ENCODE measurements at places on chromosomes 12 and 14.

- no peak for DNase-seq
Measured at GRCh38 chr12:31274520-31275300, 51.2 kb downstream of the SINHCAF start.

GRCh38 chr12:120200364-120200800, 529 bp downstream of the RPLP0 start:
- no peak for DNase-seq

GRCh38 chr12:1469070-1469469, 125.3 kb downstream of the FBXL14 start:
- DNase-seq: no peak

DNA sequence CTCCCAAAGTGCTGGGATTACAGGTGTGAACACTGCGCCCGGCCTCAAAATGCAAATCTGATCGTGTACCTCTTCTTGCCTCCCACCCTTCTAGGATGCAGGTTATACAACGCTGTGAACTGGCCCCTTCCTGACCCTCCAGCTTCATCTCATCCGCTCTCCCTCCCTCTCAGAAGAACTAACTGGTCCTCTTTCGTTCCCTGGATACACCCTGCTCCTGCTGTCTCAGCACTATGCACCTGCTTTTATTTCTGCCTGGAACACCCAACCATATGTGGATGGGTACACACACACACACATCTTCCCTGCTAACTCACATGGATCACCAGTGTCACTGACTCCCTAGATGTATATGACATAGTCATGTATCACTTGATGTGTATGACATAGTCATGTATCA, 56.1 kb upstream of the VASH1 start:
- no peak for DNase-seq

DNA sequence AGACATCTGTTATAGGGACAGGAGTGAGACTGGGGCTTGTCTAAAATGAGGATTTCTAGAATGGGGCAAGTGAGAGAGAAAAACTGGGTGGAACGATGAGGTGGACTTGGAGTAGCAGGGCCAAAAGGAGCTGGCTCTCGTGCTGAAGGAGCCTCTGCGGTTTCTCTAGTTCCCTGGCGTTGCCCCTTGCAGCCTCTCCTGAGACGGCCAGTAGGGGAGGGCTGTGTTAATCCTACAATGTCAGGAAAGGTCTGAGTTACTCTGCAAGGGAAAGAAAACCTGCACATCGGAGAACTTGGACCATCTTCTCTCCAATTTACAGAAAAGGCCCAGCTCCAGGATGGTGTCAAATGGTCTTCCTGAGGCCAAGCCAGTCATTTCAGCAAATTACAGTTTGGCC, 963.8 kb upstream of the FLRT2 start:
- DNase-seq: no peak

DNA sequence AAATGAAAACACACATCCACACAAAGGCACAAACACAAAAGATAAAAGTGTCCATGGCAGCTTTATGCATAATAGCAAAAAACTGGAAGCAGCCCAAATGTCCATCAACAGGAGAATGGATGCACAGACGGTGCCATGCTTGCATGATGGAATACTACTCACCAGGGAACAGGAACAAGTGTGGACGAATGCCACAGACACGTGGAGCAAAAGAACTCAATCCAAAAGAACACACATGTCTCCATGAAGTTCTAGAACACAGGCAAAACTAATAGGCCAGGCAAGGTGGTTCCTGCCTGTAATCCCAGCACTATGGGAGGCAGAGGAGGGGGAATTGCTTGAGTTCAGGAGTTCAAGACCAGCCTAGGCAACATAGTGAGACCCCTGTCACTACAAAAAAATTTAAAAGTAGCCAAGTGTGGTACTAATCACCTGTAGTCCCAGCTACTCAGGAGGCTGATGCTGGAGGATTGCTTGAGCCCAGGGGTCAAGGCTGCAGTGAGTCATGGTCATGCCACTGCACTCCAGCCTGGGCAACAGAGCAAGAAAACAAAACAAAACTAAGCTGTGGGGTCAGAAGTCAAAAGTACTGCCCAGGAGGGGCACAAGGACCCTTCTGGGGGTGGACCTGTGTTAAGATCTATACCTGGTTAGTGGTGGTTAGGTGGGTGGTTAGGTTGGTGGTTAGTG, 7.3 kb upstream of the TMEM119 start:
- no peak for DNase-seq

DNA sequence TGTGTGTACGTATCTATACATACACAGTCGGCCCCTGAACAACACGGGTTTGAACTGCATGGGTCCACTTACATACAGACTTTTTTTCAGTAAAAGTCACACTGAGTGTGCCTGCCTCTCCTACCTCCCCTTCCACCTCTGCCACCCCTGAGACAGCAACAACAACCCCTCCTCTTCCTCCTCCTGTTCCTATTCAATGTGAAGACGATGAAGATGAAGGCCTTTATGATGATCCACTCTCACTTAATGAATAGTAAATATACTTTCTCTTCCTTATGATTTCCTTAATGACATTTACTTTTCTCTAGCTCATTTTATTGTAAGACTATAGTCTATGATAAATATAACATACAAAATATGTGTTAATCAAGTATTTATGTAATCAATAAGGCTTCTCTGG, 25.5 kb downstream of the TM7SF3 start:
- DNase-seq: no peak

DNA sequence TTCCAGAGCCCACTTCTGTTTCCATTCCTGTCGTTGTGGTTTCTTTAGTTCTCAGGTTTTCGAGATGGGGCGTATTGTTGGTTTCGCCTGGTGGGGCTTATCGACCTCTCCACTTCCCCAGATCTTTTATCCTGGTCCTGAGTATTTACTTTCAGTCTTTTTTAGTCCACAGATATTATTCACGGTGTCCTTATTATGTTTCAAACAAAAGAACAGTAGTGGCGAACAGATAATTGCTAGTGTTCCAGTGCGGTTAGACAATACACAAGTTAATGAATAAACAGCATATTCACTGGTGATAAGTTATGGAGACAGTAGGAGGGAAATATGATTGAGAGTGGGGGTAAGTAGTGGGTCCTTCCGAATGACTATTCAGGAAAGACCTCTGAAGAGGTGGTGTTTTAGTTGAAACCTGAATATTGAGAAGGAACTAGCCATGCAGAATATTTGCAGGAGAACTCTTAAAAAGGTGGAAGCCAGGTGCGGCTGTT, 668 bp downstream of the TMEM260 start:
- DNase-seq: peak; percentile 6

DNA sequence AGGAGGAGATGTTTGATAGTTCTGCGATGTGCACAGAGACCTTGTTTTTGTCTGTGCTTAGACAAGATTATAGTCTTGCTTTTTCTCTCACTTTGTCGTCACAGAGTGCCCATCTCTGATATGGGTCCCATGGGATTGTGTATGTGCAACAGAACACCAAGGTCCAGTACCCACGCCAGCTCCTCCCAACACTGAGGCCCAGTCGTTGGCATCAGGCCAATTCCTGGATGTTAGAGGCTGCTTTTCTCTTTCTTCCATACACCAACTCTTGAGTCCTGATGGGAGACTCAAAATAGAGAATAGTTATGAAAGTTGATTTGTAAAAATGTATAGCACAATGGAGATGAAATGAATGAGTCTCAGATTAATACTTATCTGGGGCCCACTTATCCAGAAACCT, 22.7 kb upstream of the PRMT8 start:
- no peak for DNase-seq

DNA sequence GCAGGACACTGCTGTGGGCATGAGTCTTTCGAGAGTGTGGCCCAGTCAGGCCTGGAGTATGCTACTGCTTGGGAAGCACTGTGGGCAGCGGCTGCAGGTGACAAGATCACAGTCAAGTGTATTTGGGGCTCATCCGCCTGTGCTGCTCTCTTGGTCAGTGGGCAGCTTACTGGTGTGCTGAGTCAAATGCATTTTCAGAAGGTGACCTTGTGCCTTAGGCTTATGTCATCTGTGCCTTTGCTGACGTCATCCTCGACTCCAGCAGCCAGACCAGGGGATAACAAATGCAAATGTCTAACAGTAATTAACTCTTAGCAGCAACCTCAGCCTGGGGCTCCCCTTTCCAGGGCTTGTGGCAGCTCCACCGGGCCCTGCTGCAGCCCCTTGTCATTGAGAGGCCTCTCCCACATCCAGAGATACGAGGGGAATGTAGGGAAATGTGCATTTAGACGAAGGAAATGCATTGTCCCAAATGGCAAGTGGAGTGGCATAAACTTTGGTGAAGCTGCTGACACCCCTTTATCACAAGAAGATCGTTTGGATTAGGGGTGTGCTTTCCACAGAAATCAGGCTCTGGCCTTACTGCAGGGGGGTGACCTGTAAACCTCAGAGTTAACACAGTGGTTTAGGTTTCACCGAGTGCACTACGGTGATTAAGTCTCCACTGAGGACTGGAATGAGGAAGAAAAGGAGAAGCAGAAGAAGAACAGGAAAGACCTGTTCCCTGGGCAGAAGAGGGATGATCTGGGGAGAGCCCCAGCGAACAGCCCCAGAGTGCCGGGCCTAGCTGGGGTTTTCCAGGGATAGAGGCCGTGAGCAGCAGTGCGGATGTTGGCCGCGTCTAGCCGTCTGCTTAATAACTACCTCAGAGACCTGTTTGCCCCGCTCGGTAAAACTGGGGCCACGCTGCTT, 39.7 kb downstream of the PSMA6 start:
- DNase-seq: no peak

DNA sequence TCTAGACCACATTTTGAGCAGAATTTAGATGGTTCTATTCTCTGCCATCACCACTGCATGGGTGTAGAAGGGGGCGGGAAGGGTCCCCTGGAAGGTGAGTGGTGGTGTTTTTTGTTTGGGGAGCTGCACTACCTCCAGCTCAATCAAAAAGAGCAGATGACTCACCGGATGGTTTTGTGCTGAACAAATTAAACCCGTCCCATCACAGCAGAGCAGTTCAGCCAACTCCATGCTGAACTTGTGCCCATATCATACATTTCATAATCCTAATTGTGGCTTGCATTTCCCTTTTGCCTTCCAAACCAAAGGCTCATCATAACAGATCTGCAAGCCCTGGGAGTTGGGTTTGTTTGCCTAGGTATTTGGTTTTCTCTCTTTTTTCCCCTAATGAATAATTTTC, 53.0 kb upstream of the RPH3A start:
- DNase-seq: no peak

DNA sequence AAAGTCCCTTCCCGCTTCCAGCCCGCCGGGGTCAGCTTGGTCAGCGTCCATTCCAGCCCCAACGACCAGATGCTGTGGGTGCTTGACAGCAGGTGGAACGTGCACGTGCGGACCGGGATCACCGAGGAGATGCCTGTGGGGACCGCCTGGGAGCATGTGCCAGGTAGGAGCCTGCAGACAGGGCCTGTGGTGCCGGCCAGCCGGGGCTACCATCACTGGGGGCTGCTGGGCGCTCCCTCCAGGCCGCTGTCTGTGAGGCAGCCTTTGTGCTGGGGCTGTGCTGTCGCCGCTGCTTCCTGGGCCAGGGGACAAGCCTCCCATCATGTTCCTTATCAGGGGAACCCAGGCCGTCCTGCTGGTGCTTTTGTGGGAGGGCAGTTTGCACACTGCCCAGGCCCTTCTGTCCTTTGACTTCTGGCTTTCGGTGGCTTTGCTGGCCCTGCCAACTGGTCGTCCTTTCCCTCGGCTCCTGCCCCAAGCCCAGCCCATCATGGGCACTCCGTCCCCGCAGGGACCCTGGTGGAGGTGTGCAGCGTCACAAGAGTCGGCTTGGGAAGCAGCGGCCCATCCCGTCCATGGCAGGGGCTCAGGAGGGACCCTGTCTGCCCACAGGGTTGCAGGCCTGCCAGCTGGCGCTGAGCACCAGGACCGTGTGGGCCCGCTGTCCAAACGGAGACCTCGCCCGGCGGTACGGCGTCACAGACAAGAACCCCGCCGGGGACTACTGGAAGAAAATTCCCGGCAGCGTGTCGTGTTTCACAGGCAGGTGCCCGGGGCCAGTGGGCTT, 12.4 kb downstream of the ANKRD9 start:
- DNase-seq: no peak

DNA sequence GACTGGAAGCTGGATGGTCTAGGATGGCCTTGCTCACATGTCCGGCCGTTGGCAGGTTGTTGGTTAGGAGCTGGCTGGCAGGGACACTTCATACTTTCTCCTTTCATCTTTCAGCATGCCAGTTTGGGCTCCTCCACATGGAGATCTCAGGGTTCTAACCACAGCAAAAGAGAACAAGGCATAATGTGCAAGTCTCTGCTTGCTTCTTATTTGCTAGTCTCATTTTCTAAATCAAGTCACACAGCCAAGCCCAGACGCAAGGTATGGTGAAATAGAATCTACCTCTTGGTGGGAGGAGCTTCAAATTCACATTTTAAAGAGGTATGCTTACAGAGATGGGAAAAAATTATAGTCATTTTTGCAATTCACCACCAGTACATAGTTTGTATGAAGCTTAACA, 69.1 kb upstream of the NAP1L1 start:
- no peak for DNase-seq

DNA sequence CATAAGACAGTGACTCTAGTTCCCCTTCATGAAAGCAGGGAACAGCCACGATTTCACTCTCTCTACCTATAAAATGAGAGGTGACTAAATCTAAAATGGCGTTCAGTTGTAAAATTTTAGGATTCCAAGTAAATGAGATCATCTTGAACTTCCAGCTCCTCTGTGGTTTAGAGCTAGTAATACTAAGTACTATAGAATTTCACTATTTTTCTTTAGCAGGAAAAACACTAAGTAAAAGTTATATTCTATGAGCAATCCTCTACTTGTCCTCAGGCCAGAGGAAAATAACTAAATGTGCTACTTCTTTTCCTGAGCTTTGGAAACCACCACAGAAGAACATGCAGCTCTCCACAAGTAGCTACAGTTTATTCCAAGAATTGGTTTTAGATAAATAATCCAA, 55.6 kb downstream of the NIN start:
- DNase-seq: no peak

DNA sequence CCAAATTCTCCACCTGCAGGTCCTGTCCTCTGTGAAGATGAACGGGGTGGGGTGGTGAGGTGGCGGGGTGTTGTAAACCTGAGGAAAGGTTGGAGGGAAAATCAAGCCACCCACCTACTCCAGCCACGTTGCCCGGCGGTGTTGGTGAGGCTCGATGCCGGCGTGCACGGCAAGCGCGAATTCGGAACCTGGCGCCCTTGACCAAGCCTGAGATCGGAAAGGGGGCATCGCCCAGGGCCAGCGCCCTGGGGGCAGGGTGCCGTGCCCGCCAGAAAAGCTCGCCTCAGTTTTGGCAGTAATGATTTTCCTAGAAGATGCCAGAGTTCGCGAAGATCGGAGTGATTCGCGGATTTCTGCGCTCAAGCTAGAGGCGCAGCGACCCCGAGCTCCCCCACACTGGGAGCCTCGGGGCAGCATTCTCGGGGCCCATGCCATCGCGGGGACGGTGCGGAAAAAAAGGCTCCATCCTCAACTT, 817 bp downstream of the STXBP6 start:
- DNase-seq: no peak

GRCh38 chr12:100942984-100943749, 148.6 kb downstream of the ANO4 start:
- no peak for DNase-seq

GRCh38 chr14:44763356-44763755, 198.4 kb downstream of the KLHL28 start:
- DNase-seq: no peak

DNA sequence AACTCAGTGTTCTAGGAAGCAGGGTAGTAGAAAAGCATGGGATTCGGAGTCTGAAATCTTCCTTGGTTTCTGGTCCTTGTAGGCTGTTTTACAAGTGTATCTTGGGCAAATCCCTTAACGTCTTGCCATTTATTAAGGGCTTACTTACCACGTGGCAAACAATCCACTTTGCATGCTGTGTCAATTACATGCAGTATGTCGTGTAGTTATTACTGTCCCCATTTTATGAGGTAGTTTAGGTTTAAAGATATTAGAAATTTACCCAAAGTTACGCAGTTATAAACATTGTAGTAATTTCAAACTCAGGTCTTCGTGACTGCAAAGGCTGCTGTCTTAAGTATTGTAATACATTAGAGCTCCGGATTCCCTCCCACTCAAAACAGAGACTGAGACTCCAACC, 1.5 kb upstream of the NOVA1 start:
- DNase-seq: no peak
